ENCODE measurements at places on chromosomes 12 and 14.

DNA sequence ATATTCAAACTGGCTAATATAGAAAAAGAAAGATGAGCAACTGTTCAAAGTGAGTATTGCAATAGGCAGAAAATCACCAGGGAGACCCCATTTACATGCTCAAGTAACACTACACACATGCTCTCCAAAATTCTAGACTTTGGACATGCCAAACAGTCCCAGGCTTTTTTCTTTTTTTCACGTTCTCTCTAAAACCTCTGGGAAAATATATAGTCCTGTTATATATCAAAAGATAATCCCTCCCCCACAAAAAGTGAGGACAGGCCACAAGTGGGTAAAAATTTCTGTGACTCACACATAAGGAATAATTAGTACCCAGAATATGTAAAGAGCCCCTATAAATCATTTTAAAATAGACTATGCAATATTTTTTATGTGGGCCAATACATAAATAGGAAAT is 55.2 kb downstream of the EFCAB11 start:
- no peak for DNase-seq

DNA sequence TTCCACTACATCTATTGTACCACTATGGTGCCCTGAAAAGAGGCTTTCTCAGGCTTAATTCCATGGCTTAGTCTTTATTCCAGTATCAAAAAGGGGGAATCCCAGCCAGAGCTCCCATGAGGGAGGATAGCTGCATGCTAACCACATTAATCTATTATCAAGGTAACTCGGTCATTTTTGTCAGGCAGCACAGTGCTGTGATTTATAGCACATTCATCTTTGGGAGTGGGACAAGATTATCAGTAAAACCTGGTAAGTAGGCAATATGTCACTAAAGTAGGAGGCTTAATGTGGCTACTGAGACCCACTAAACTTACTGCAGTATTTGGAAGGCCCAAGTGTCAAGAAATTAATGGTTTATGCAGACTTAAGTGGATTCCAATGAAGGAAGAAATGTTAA is 58.9 kb downstream of the DAD1 start:
- no peak for DNase-seq

GRCh38 chr12:6964605-6965025 is 5.8 kb downstream of the PHB2 start:
- DNase-seq: no peak

DNA sequence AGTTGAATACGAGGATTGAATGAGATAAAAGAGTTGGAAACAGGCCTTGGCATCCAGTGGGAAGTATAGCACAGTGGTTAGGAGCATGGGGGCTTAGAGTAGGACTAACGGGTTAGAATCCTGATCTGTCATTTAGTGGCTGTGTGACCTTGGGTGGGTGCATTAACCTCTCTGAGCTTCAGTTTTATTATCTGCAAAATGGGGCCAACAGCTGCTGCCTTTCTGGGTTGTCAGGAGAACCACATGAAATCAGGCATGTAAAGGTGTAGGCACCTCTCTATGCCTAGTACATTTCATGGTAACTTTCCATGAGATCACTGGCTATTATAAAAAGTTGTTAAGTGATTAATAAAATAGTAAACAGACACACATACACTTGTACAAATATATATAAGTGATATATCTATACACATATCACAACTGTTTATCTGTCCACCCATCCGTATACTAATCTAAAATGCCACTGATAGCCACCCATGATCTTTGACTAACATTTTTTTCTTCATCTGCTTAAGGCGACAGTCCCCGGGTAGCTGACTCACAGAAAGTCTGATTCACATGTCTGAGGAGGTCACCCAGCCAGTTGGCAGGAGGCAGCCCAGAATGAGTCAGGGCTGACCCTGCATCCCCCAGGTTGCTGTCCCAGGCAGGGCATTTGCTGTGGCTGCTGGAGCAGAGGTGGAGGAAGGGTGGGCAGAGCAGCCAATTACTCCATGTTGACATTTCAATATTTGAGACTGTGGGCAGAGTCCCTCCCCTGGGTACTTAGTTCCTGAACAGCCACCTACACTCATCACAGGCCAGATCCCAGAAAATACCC is 125.6 kb upstream of the NOS1 start:
- no peak for DNase-seq

- no peak for DNase-seq
Observed at GRCh38 chr12:64311877-64312276, 78.7 kb downstream of the C12orf56 start.

GRCh38 chr14:62501021-62501750 is 544.1 kb downstream of the KCNH5 start:
- DNase-seq: no peak

- no peak for DNase-seq
Observed at GRCh38 chr14:92325835-92326234, 2.9 kb downstream of the SLC24A4 start.

DNA sequence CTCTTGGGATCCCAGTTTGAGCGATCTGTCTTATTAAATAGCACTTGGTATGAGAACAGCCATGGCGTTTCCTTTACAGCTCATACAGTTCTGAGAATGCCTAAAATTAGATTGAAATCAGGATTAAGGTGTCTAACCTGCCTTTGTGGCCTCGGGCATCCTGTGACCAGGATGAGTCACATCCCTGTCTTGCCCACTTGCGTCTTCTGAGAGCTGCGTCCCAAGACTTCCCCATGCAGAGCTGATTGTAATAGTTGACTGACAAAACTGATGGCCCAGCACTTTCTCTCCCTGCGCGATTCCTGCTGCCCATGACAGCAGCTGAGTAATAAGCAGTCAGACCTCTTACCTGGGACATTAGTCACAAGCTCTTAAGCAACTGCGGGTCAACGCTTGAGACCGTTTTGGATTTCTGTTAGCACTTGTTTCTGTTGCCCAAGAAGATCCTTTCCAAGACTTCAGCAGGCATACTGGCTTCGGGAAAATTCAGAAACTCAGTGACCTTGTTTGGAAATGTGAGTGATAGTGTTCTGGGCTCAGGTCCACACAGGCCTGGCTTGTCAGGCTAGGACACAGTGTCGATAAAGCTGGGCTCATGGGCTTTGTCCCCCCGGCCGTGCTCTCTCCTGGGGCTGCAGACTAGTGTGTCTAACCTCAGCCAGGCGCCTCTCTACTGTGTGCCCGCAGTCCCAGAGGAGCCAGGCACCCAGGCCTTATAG is 169.9 kb upstream of the HIF1A start:
- DNase-seq: no peak
